ENCODE measurements at places on chromosomes 3 and 15. TPM values are rescaled to one million over a fixed set of nuclear protein-coding genes. Genes with fewer than 3 reads are reported as not detected.

DAPK2 gene
- 23.6 TPM for total RNA-seq

GOLGA8A gene
- 33.0 TPM for total RNA-seq

ITGA11 gene
- total RNA-seq, result 7.9 TPM

ANKRD63 gene
- not detected for total RNA-seq

FBXO45 gene
- total RNA-seq, result 7.6 TPM

HRH1 gene
- total RNA-seq, result 3.8 TPM

RAB6B gene
- total RNA-seq, result 3.4 TPM

THAP10 gene
- total RNA-seq, result 5.1 TPM

CPB1 gene
- total RNA-seq, result 3.4 TPM

CHST13 gene
- 0.80 TPM for total RNA-seq

PLA2G4B gene
- total RNA-seq, result 10.2 TPM

PLA1A gene
- 4.9 TPM for total RNA-seq

PLSCR2 gene
- not detected for total RNA-seq

UBAP1L gene
- 7.2 TPM for total RNA-seq

CKMT1B gene
- 2.6 TPM for total RNA-seq

TUSC7 gene
- not detected for total RNA-seq

ROBO2 gene
- total RNA-seq, result 1.4 TPM

SLC24A5 gene
- not detected for total RNA-seq

TMEM115 gene
- total RNA-seq, result 67.3 TPM

MEIS2 gene
- total RNA-seq, result 18.2 TPM
